Calu3 (cell line): ENCODE measurements at places on chromosomes 12 and 14.

DNA sequence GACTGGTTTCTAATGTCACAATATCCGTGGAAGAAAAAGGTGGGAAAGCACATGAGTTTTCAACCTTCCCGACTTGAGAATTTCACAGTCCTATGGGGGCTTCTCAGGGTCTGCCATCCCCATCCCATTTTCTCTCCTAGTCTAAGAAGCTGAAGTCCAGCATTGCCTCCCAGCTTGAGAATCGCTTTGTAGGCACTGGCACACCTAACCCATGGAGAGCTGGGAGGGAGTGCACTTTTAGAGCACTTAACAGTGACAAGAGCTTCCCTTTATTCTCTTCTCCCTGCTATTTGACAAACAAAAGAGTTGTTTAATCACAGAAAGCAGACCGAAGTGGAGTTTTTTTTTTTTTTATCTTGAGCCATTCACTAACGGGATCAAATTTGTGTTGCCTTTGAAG is 22.8 kb upstream of the SRRM4 start:
- DNase-seq: no peak

GRCh38 chr12:48618541-48618940 is 48.7 kb upstream of the LALBA start:
- peak; percentile 65 for DNase-seq

DNA sequence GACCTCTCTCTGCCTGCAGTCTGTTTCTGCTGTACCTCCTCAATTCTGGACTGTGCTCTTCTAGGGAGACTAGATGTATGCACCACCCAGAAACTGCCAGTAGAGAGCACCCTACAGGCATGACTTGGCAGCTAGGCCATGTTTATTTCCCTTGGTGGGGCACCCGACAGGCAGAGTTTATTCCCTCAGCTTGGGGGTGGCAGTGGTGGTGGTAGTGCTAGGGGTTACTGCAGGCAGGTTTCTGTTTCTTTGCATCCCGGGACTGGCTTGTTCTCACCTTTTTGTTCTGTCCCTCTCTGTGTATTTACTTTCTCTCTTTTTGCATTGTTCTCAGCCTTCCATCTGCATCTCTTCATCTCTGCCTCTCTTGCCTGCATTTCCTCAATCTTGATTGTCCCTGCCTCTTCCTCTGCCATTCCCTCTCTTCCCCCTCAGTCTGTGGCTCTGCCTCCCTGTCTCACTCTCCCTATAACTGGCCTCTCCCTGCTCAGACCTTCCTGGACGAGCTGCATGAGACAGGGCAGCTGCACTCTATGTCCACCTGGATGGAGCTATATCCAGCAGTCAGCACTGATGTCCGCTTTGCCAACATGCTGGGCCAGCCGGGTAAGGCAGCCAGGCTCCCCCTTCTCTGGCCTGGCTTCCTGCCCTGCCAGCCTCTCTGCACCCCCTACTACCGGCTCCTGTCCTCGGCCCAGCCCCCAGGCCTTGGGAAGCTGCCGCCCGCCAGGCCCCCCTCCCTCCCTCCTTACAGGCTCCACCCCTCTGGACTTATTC is 13.8 kb downstream of the PRPF40B start:
- peak; percentile 21 for DNase-seq

GRCh38 chr12:14554281-14555007 is 13.2 kb downstream of the PLBD1 start:
- peak; percentile 86 for DNase-seq

GRCh38 chr12:123141615-123142517 is 9.0 kb downstream of the PITPNM2 start:
- peak; percentile 43 for DNase-seq

- no peak for DNase-seq
These were observed 1108.8 kb upstream of the SEL1L start for GRCh38 chr14:82642425-82642824.

DNA sequence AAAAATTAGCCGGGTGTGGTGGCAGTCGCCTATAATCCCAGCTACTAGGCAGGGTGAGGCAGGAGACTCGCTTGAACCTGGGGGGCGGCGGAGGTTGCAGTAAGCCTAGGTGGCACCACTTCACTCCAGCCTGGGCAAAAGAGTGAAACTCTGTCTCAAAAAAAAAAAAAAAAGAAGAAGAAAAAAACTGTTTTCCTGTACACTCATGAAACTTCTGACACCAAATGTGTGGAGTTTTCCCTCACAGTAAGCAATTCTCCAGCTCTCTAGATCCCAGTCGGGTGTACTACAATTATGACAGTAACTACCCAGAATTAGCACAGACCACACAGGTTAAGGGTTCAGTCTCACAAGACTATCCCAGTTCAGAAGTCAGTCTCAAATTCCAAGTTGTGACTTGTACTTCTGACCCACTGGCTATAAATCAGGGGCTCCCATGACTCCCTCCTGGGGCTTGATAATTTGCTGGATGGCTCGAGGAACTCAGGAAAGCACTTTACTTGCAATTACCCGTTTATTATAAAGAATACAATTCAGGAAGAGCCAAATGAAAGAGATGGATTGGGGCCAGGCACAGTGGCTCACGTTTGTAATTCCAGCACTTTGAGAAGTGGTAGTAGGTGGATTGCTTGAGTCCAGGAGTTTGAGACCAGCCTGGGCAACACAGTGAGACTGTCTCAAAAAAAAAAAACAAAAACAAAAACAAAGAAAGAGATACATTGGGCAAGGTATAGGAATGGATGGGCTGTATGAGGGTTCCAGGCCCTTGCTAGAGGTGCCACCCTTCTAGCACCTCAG is 12.4 kb upstream of the ARF6 start:
- no peak for DNase-seq

DNA sequence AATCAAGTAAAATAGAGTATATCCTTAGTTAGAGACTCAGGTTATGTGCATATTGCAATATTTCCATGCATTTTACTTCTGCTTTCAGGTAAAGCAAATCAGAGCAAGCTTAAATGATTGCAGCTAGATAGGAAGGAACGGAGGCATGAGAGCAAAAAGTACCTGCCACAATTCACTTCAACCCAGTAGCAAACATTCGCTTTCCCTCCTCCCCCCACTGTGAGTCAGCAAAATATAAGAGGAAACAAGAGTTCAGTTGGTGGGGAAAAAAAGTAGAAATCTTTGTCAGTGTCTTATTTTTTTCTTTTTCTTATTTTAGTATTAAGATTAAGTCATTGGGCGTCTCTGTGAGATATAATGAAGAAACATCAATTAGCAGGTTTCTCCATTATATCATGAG is 475.4 kb downstream of the NPAS3 start:
- no peak for DNase-seq

DNA sequence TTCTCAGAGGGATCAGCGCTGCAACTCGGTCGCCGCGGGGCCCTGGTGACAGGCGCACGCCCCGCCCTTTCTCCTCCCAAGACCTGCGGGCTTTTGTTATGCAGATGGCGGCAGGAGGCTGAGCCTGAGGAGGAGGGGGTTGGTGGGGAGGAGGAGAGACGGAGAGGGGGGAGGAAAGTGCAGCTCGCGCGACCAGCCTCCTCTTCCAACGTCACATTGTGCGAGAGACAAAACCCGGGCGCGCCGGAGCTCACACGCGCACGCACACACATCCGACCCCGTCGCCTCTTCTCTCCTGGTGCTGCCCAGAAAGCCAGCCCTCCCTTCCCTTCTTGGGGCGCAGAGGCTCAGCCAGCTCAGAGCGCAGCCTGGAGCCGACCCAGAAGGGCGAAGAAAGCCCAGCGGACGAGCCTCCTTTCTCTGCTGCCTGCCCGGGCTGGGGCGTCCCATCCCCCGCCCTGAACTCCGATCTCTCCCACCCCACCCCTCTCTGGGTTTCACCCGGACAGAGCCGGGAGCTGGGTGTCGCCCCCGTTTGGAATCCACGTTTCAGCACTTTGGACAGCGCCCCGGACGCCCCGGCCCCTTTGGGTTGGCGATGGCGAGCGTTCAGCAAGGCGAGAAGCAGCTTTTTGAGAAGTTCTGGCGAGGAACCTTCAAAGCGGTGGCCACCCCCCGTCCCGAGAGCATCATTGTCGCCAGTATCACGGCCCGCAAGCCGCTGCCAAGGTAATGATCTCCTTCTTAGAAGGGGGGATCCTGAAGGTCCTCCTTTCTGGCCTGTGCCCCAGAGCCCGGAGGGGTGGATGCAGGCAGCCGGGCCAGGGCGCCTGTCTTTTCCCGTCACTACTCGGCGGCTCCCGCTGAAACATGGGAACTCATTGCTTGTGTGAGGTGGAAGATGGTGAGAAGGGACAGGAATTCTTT is at the start of gene SRRM4:
SRRM4 (plus strand) TSS at position 257 of the 927 bp plus-strand sequence; CDS start at position 599, 342 bp downstream.
- no peak for DNase-seq

DNA sequence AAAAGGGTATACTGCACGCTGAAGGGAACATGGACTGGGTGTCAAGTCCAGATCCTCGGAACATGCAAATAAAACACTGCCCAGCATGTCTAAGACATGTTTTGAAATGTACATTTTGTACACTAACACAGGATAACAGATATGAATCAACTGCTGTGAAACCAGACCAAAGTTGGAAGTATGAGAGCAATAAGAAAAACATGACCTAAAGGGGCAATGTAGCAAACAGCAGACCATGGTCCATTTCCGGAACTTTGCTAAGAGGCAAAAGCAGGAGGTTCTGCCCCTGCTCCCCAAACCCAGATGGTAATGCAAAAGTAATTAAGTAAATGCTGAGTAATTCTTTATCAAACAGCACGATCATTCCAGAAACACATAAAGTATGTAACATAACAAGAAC is 125.2 kb downstream of the SLC25A21 start:
- DNase-seq: no peak

- DNase-seq: peak; percentile 66
These were observed 97.9 kb downstream of the RFLNA start for GRCh38 chr12:124392667-124393413.

GRCh38 chr14:33356181-33356580 is 417.5 kb downstream of the NPAS3 start:
- DNase-seq: no peak

GRCh38 chr12:106010741-106011140 is 128.0 kb downstream of the NUAK1 start:
- DNase-seq: no peak

GRCh38 chr12:113162102-113163029 is 12.8 kb downstream of the CFAP73 start:
- no peak for DNase-seq

DNA sequence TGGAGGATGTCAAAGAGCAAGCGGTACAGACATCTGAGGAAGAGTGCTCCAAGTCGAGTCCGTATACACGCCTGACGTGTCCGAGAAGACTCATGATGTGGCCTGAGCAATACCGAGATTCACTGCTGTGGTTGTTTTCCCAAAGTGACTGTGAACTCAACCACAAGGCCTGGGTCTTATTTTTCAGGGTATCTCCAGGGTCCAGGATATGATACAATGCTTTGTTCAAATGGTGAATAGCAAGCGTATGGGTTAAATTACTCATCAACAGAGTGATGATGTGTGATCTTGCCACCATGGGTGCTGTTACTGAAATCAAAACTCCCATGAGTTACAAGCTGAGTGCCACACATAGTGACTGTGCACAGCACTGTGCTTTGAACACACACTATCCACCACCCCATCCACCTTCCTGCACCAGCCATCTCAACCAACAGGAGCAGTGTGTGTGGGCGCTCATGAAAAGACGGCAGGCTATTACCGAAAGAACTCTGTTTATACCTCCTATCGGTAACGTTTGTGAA is 109.6 kb downstream of the BCAT1 start:
- DNase-seq: no peak

DNA sequence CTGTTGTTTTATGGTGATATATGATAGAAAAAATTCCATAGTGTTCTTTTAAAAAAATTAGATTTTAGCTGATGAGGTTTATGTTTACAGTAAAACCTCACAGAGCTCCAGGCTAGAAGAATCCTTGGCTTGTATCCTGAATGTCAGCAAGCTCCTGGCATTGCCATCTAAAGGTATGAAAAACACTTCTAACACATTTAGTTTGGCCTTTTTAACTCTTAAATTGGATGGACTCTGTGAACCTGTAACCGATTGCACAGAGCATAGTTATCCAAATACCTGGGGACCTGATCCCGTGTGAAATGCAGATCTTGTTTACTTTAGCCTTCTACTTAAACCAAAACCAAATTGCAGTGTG is 241.1 kb upstream of the DCN start:
- no peak for DNase-seq

DNA sequence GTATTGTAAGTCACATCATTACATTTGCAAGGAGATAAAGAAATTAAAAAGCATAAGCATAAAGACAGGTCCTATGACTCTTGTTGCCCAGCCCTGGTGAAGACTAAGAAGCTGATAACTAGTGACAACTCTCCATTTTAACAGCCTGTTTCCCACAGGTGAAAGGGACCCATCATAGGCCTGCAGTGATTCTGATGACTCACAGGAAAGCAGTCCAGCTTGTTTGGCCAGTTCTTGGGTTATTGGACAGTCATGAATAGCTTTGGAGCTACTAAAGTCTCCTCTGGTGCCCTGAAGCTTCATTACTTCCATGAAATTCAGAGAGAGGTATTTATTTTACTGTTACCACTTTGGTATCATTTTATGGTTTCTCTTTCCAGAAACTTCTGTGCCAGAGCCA is 55.5 kb upstream of the DYRK2 start:
- DNase-seq: peak; percentile 92

DNA sequence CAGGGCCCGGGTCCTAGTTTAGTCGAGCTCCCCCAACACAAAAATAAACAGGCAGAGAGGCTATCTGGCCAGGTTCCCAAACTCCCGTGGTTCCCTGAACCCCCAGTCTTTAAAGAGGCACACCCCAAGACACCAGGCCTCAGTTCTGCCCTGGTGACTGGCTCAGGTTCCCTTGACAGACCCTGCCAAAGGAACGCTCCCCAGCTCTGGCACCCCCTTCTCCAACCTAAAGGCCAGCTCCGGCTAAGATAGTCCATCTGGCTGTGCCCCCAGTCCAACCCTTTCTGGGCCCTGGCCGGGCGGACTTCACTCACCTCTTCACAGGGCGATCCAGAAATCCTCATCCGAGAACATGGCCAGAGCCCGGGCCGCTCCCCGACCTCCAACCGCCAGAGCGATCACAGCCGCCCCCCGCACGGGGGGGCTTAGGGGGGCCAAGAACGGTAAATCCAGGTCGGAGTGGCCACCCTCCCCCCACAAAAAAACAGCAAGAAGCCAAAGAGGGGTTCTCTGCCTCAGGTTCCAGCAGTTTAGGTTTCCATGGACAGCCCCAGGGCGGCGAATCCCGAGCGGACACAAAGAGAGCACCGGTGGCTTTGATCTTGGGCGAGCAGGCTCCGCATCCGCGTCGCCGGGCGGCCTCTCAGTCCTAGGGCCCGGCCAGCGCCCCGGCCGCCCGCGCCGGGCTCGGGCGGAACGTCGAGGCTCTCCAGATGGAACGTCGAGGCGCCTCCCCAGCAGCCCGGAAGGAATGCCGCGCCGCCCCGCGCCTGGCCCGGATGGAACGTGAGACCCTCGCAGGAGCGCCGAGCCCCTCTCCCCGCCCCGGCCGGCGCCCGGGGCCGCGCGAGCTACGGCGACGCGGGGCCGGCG is 1.1 kb downstream of the KMT2D start:
- peak; percentile 13 for DNase-seq

- DNase-seq: no peak
These were observed 156.5 kb upstream of the RMST start for GRCh38 chr12:97306147-97306546.

- no peak for DNase-seq
These were observed 575.5 kb downstream of the ALG10 start for GRCh38 chr12:34597548-34598351.
